ENCODE measurements at places on chromosomes 6 and 20. TPM values are rescaled to one million over a fixed set of nuclear protein-coding genes. Genes with fewer than 3 reads are reported as not detected.

The COL21A1 gene
- total RNA-seq = 23.2 TPM

The SALL4 gene
- total RNA-seq = not detected

The COX4I2 gene
- 10.1 TPM for total RNA-seq

The BMP2 gene
- 3.0 TPM for total RNA-seq

The OLIG3 gene
- total RNA-seq = not detected

The MMP24 gene
- 0.45 TPM for total RNA-seq

The BCL2L1 gene
- total RNA-seq = 54.8 TPM

The CD83 gene
- total RNA-seq = 1.6 TPM

The RAET1L gene
- not detected for total RNA-seq

The PTCHD4 gene
- 0.79 TPM for total RNA-seq

The PRSS35 gene
- total RNA-seq = 0.12 TPM

The CDH26 gene
- 1.6 TPM for total RNA-seq

The MAK gene
- total RNA-seq = 0.07 TPM

The FKBP1A gene
- total RNA-seq = 135 TPM

The RAET1G gene
- total RNA-seq = 0.32 TPM

The CRNKL1 gene
- 17.6 TPM for total RNA-seq

The ZNF165 gene
- total RNA-seq = 0.62 TPM

The SCUBE3 gene
- total RNA-seq = 3.5 TPM

The TSPYL4 gene
- total RNA-seq = 29.4 TPM

The GJE1 gene
- total RNA-seq = not detected

The CDSN gene
- total RNA-seq = not detected

The KCNK15 gene
- 0.25 TPM for total RNA-seq

The GSTA2 gene
- not detected for total RNA-seq

The DLK2 gene
- total RNA-seq = 1.2 TPM

The ME1 gene
- total RNA-seq = 24.9 TPM

The PLCB4 gene
- total RNA-seq = 29.1 TPM

The KHDC1L gene
- not detected for total RNA-seq

The UCKL1 gene
- 59.9 TPM for total RNA-seq

The BEND6 gene
- 0.35 TPM for total RNA-seq

The SRSF12 gene
- total RNA-seq = 0.07 TPM

The ADNP gene
- 34.2 TPM for total RNA-seq

The DIDO1 gene
- total RNA-seq = 38.3 TPM

The OR2H1 gene
- total RNA-seq = not detected

The ATF6B gene
- 26.8 TPM for total RNA-seq

The LBP gene
- 0.25 TPM for total RNA-seq

The CGA gene
- total RNA-seq = 0.59 TPM

The TFAP2B gene
- total RNA-seq = not detected

The HDGFL1 gene
- not detected for total RNA-seq

The SNAP25 gene
- 0.67 TPM for total RNA-seq

The IRAK1BP1 gene
- 5.5 TPM for total RNA-seq

The BMP7 gene
- total RNA-seq = 32.2 TPM

The SLC17A9 gene
- 1.5 TPM for total RNA-seq

The ESF1 gene
- total RNA-seq = 13.7 TPM

The RIMS4 gene
- 0.12 TPM for total RNA-seq

The AGER gene
- 3.0 TPM for total RNA-seq

The PPIL1 gene
- total RNA-seq = 60.3 TPM

The OPRL1 gene
- 0.27 TPM for total RNA-seq

The IBTK gene
- 30.7 TPM for total RNA-seq

The PBOV1 gene
- not detected for total RNA-seq

The LGSN gene
- not detected for total RNA-seq
